GM12891 (cell line): ENCODE measurements at places on chromosomes 2 and 18.

- no peak for DNase-seq
Measured at GRCh38 chr18:58915006-58915799, 50.5 kb downstream of the ZNF532 start.

DNA sequence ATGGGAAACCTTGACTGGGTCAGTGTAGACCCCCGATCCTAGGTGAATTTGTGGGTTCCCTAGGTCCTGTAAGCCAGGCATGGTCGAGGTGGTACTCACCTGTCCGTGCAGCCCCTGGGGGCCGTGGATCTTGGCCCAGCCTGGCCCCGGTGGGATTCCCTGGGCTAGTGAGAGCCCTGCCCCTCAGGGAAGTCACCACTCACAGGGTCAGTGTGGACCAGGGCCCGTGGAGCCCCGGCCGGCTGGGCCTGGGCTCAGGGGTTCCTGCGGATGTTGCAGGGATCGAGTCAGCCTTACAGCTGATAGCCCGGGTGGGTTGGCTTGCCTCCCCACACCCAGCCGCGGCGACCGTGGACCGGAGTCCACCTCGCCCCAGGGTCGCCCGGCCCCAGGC, 528 bp downstream of the ATG9A start:
- DNase-seq, result no peak

- DNase-seq, result no peak
Measured at GRCh38 chr2:145360129-145360790, 840.3 kb upstream of the ZEB2 start.

- no peak for DNase-seq
Measured at GRCh38 chr18:12852566-12853315, 31.3 kb downstream of the PTPN2 start.

- no peak for DNase-seq
Measured at GRCh38 chr2:195367809-195368208, 289.2 kb upstream of the SLC39A10 start.
